ENCODE measurements at places on chromosomes 4 and X.

DNA sequence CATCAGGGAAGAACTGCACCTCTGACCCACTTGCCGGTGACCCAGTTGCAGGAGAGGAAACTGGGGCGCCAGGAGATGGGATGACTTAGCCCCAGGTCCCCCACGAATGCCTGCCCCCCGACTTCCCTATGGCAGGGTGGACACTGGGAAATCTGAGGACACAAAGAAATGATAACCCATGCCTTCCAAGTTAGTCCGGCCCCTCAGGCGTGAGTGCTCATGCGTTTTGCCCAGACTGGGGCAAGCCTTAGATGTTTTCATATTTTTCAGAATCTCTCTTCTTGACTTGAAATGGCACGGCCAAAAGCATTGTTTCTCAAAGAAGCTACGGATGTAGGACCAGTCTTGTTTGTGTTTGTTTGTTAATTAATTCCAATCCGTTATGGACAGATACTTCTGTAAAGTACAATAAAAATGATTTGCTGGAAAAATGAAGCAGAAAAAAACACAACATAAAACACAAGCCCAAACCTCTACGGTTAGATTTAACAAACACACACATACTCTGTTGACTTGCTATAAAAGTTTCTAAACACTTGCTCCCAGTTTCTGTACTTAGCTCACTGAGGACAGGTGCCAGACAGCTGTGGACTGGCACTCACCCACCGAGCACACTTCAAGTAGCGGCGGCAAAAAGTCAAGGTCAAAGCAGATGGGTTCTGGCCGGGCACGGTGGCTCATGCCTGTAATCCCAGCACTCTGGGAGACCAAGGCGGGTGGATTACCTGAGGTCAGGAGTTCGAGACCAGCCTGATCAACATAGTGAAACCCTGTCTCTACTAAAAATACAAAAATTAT is 341.5 kb downstream of the BCOR start:
- DNase-seq: no peak

GRCh38 chrX:123454712-123455431 is 270.8 kb downstream of the GRIA3 start:
- no peak for DNase-seq

DNA sequence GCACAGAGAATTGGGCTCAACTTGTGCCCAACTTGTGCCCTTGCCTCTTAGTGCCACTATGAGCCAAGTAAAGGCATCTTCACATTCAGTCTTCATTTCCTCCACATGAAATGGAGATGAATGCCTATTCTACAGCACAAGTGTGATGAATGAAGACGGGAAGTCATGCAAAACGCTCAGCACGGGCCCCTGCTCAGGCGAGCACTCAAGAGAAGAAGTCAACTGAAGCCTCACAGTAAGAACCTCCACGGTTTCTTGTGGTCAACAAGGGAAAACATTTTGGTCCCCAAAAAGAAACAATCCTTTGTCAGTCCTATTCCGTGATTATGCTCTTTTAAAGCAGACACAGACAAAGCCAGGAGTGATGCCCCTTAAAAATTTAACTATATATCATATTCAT is 87.0 kb downstream of the IRF2 start:
- DNase-seq: no peak

- no peak for DNase-seq
Observed at GRCh38 chr4:8108991-8109390, 49.6 kb downstream of the ABLIM2 start.

DNA sequence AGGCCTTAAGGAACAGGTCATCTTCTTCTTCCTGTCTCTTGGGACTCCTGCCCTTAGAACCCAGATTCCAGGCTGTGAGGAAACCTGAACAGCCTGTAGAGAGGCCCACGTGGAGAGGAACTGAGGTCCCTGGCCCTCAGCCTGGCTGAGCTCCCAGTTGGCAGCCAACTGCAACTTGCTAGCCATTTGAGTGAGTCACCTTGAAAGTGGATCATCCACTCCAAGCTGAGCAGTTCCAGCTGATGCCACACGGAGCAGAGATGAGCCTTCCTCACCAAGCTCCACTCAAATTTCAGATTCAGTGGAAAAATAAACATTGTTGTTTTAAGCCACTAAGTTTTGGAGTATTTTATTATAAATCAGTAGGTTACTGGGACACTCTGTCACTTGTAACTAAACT is 392.5 kb downstream of the BCOR start:
- no peak for DNase-seq

- no peak for DNase-seq
Observed at GRCh38 chr4:188824553-188824952, 685.3 kb downstream of the TRIML1 start.

DNA sequence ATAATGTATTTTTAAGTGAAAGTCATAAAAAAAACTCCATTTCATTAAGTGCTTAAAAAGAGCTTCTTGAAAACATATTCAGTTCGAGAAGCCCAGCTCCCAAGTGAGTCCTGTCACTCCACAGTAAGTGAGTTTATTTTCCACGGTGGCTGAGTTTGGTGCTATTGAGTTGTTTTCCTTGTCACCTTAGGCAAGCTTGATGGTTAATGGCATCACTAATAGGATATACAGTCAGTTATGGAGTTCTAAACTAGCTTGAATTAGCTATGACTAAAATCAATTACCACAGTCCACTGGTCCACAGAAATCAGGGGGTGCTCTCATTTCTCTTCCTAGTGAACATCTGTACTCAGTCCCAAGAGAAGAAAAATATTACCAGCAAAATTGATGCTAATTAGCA is 1526.2 kb upstream of the IGFBP7 start:
- no peak for DNase-seq

DNA sequence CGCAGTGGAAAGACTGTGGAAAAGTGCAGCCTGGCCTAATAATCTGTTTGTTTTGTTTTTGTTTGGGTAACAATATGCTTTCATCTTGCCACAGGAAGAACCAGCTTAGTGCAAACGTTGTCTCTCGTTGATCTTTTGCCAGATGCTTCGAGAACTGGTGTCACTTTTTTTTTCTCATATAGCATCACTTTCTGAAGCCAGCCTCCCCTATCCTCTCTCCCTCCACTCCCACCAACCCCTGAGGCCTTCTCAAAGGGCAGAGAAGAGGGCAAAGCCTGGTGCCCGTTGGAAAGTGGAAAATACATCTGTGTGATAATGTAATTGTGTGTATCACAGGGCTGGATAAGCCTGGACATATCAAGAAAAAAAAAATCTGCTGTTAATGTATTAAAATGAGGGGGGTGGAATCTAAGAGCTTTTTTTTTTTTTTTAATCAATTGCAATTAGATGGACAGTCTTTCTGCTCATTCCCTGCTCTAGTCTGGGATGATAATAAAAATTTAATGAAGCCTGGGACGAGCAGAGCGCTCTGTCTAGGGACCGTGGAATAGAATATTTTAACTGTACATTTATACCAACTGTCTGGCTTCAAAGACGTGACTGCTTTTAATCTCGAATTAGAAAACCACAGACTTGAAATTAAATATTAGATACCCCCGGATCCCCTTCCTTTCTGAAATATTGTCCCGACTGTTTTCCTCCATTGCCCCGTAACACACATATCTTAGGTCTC is 8.1 kb downstream of the POU4F2 start:
- DNase-seq: no peak

DNA sequence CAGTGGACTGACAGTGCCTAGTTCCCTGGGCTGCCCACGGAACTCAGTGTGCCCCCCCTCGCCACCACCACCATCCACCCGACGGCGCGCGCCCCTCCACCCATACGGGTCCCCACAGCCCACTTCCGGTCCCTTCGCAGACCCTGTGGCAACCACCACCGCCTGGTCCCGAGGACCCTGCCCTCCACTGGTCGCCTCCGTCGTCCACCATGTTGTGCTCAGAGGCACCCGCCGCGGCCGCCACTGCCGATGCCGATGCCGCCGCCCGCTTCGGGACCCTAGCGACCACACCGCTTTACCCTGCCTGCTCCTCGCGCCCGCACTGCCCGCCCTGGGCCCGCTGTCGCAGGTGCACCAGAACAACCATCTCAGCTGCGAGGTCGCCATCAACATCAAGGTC is 66.5 kb upstream of the LANCL3 start:
- no peak for DNase-seq

DNA sequence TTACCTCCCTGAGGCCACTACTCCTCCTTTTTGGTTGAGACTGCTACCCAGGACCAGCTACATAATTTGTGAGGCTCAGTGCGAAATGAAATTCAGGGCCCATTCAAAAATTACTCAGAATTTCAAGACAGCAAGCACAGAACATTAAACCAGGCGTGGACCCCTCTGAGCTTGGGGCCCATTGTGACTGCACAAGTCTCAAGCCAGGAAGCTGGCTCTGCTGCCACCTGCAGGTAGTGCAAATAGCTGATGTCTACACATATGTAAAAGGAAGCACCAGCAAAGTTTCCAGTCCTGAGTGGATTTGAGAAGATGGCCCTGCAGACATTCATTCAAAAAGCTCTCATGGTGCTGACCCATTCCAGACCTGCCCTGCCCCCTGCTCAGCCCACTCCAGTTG is 213.4 kb upstream of the LNX1 start:
- DNase-seq: no peak

DNA sequence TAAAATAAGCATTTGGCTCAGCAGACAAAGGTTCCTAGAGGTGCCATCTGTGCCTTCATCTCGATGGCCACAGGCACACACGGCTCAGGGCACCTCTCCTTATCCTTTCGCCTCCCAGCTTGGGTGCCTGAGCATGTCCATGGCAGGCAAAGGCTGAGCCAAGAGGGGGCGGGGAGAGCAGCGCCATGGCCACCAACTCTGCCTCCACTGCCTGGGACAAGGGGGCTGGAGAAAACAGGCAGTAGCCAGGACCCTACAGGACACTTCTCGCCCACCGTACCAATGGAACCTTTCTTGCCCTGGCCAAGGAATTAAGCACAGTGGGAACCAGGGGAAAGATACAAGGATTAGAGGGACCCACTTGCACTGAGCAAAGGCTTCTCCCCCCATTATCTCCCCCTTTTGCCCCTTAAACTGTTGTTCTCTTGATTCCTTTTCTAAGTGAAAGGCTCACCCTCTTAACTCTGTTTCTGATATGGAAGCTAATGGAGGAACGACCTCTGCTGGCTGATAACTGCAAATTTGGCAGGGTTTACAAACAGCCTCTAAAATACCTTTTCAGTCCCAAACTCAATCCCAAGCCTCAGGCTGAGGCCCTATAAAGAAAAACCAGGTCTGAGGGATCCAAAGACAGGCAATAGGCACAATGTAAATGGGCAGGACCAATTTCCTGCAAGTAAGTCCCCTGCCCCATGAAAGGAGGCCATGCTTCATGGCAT is 335.2 kb downstream of the ADAM29 start:
- no peak for DNase-seq
